ENCODE measurements at places on chromosomes 16 and 17.

DNA sequence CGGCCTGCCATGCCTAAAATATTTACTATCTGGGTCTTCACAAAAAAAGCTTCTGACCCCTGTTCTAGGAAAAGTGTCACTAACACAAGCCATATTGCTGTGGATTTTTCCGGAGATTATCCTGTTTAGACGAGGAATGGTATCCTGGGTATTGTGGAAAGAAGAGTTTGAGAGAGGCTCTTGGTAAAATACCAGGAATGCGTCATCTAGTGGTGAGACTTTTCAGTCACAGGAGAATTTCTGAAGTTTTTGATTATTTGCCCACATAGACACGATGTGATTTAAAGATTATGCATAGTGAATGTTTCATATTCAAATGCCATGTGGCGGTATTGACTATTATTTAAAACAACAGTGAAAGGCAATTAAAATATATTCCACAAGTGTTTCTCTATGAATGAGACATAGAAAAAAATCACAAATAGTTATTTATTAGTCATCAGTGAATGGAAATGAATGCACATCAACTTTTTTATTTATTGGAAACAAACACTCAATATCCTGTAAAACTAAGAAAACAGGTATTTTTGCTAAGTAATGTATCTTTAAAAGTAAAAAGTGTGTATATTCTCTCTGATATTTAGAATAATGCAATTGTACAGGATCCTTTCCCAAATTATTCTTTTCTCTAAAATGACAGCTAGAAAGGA is 7.8 kb downstream of the KRT28 start:
- no peak for DNase-seq

GRCh38 chr17:67452681-67453554 is 75.8 kb downstream of the PITPNC1 start:
- no peak for DNase-seq

GRCh38 chr17:57283203-57283971 is 27.1 kb downstream of the MSI2 start:
- no peak for DNase-seq

DNA sequence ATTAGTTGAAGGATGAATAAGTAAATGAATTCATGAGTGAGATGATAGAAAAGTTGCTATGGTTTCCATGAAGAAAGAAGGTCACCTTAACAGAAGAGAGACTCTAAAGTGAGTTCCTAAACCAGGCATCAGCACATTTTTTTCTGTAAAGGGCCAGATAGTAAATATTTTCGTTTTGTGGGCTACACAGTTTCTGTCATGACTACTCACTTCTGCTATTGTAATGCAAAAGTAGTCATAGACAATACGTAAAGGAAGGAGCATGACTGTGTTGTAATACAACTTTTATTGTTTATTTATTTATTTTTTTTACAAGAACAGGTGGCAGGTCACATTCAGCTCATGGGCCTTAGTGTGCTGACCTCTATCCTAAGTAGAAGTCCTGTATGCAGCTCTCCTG is 426.1 kb upstream of the DYNLRB2 start:
- no peak for DNase-seq

DNA sequence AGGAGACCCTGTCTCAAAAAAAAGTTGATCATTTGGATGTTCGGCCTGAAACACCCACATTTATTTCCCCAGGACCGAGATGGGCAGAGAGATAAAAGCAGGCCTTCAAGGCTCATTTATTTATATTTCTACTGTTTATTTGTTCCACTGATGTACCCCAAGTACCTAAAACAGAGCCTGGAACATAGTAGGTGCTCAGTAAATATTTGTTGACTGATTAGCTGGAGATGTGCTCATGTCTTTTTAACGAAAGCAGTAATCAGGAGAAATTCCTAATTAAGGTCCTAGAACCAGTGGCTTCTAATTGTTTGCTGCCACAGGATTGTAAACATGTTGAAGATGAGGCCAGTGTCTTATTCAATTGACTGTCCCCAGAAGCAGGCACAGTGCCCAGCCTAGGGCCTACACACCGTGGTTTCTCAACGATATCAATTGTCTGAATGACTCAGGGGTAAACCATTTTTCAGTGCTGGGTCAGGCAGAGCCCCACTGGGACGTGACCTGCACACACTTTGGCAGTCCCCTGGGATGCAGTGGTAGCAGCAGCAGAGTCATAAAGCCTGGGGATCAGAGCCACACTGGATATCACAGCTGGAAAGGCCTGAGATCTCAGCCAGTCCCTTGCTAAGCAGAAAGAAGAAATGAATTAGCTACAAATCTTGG is 34.8 kb downstream of the SOST start:
- DNase-seq, result no peak

- no peak for DNase-seq
These were observed 19.2 kb upstream of the HOXB13 start for GRCh38 chr17:48747445-48748363.

DNA sequence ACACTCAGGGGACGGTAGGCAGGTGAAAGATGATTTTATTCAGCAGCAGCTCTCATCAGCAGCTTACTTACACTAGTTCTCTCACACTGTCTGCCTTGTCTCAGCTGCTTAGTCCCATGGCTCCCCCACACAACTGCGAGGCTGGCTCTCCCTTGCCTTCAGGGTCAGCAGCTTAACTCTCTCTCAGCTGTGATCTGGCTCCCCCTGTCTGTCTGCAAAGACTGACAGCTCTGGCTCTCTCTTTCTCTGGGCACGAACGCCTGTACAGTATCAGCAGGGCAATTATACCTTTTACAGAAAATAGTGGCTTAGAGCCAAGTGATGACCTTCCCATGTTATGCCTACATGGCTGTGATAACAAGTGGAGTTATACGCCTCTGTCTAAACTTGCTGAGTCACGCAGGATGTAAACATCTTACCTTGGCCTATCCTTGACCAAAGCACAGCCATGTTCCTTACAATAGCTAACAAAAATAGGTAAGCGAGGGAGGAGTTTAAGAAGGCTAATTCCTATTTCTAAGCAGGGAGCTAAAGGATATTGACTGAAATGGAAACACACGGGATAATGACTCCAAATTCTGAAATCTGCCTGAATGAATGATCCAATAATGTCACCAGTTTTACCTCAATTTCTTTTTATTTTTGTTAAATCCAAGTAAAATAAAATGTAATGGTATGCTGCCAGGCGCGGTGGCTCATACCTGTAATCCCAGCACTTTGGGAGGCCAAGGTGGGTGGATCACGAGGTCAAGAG is 1.1 kb upstream of the NDUFAB1 start:
- DNase-seq, result no peak

DNA sequence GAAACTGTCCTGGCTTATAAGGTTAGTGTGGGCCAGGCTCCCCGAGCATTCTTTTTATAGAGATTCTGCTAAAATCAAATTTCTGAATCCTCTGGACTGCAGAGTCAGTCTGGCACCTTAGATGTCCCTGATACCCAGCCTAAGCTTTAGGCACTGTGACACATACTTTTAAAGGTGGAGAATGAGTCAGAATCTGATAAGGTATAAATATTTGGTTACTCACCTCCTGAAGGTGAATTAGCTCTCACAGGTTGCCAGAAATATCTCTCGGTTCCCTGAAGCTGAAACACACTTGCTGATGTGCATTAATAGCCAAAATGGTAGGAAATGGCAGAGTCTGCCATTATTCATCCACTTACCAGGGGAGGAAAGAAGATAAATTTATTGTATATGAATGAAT is 446.9 kb downstream of the UTP18 start:
- no peak for DNase-seq

DNA sequence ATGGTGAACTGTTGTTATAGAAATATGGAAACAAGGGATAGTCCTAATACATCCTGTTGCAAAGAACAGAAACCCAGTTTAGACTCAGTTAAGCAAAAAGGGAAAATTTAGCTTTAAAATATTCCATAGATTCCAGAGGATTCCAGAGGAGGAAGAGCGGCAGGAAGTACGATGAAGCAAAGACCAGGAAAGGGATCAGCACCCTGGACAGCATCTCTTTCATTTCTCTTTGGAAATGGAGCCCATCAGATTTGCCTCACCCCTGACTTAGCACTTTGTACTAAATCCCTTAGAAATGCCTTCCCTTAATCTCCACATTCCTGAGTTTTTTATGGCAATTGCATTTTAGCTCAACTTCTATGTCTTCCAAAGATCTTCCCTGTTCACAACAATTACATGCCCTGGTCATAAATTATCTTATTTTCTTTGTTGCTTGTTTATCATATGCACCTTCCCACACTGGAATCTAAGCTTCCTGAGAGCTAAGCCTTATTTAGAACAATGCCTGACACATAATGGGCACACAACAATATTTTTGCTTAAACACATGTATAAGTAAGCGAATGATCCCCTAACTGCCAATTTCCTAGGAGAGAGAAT is 150.0 kb upstream of the RBFOX1 start:
- no peak for DNase-seq

DNA sequence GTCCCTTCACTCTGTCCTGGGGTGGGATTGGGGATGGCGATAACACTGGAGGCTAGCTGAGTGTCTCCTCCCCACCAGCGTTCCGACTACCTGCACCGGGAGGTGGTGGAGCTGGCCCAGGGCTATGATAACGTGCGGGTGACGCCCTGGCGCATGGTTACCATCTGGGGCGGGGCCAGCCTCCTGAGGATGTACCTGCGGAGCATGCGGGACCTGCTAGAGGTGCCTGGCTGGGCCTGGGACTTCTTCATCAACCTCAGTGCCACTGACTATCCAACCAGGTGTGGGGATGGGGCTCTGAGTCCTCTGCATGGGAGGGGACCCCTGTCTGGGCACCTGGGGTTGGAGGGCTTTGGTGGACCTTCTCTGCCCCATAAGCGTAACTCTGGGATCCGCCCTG is 8.8 kb downstream of the XYLT2 start:
- no peak for DNase-seq

DNA sequence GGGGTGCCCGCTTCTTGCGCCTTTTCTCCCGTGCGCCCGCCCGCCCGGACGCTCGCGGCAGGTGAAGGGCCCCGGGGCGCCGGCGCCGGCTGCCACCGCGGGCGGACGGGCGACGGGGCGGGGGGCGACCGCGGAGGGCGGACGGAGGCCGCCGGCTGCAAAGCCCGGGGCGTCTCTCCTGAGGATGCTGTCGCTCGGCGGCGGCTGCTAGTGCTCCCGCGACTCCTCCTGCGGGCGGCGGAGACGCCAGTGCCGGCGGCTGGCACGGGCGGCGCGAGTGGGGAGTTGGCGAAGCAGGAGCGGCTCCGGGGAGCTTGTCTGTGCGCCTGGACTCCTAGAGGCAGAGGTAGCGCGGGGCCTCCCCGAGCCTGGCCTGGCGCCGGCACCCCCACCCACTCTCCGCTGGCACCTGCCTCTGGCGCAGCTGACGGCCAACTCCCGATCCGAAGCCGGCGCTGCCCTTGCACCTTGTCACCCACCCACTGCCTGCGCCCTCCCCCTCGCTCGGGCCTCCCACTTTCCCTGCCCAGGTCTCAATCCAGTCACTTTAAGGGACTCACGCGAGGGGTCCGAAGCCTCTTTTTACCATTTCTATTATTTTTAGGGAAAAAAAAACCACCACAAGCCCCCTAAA is at the start of gene FAM20A:
Gene FAM20A, minus strand, starts transcription at position 437 of the 634 bp plus-strand sequence. CDS start 701 bp downstream, outside the sequence.
- no peak for DNase-seq

DNA sequence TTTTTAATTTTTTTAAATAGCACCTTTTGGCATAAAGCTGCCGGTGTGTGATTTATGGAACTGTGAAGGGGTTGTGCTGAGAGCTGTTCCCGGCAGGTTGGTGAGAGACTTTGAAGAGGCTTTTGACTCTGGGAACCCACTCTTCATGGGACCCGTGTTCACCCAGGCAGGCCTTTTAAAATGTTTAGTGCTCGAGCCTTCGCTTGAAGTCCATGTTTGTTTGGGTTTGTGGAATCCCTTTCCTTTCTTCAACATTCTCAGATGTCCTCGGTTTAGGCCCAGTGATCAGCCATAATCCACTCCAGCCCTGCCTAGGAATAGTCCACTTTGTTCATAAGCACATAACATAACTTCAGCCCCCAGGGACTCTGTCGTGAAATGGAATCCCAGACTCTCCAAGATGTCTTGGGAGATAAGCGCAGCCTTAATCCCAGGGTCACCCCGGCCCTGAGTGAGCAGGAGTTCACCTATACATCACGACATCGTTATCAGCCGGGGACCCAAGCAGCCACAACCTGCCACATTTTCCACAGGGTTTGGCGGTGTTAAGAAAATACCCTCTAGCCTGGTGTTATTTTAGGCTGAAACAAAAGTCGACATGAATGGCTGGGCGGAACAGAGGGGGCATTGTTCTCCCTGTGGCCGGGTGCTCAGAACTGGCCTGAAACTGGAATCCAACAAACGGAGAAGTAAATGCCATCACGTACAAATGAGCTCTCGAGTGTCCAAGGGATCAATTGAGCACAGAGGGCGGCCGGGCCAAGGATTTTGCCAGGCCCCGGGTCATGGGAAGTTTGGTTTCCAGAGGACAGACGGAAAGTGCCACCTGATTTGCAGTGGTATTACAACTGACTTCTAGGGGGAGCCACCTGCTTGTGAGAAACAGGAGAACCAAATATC is 145.7 kb upstream of the IRX3 start:
- DNase-seq, result no peak

DNA sequence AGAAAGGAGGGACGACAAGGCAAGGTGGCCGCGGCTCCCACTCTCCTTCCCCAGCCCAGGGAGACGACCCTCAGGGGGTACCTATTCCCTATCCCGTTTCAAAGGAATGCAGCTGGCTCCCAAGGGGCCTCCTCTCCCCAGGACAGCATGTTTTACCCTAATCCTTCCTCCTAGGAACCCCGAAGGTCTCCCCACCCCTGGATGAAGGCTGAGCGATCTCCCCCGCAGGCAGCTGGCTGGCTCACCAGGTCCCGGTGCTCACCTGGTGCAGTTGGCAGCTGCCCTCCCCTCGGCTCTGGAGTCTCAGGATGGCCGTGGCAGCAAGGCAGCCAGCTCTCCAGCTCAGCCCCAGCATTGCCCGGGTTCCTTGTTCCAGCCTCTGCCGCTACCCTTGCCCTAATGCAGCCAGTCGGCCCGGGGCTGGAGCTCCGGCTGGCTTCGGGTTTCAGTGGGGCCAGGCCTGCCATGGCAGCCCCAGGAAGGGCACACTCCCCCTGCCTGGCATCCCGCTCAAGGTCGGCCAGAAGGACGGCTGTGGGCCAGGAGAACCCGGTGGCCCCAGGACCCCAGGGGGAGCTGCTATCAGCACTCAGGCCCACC is 4.6 kb downstream of the CLUH start:
- no peak for DNase-seq

DNA sequence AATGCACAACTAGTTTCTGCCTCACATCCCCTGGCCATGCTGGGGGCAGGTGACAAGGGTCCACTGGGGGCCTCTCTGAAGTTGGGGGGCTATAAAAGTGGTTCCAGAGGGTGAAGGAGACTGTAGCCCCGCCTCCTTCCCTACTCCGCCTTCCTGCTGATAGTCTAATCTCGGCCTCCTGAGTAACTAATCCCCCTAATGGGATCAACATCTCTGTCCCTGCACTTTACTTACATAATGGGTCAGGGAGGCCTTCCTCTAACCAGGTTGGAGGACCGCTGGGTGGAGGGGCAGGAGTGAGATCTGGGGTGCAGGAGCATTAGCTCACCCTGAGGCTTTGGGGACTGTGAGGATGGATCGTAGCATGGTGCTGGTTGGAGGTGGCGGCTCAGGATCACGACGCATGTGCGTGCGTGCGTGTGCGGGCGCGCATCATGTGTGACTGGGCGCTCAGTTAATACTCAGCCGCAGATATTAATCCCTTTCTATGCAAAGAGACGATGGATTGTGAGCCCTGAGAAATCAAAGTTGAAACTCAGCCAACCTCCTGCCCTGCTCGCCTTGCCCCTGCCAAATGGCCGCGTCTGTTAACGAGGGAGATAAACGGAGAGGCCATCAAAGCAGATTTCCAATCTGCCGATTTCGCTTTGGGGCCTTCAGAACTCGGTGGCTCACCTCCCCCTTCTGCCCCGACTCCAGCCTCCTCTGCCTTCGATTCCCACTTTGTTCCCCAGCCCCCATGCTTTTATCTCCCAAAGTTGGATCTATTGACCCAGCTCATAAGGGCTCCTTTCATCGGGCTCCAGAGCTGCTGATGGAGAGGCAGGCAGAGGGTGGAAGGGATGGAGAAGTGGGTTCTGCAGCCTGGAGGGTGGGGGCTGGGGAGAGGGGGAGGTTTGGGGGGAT is 107.3 kb downstream of the SDK2 start:
- DNase-seq, result no peak

Data from stimulated activated CD8-positive, alpha-beta memory T cell treated with anti-CD3 and anti-CD28 coated beads, Interleukin-15, amount 100 ng/mL, for 48 hours (primary cell).